ENCODE measurements at places on chromosomes 4 and X. TPM values are rescaled to one million over a fixed set of nuclear protein-coding genes. Genes with fewer than 3 reads are reported as not detected.

Gene USP17L15
- total RNA-seq: not detected

Gene GPR119
- not detected for total RNA-seq

Gene TBX22
- not detected for total RNA-seq

Gene GRIA3
- not detected for total RNA-seq

Gene TLR10
- total RNA-seq: not detected

Gene NSUN7
- total RNA-seq: 0.18 TPM

Gene CDKL5
- total RNA-seq: 4.2 TPM

Gene TMEM150C
- 6.6 TPM for total RNA-seq

Gene IGSF1
- total RNA-seq: not detected

Gene FHDC1
- total RNA-seq: 0.12 TPM

Gene LRRC66
- 0.27 TPM for total RNA-seq

Gene FRYL
- total RNA-seq: 79.8 TPM

Gene HTRA3
- 8.2 TPM for total RNA-seq

Gene CFAP299
- not detected for total RNA-seq

Gene SH3BGRL
- 65.7 TPM for total RNA-seq

Gene PHEX
- 0.44 TPM for total RNA-seq

Gene TEX13D
- total RNA-seq: not detected

Gene LRIT3
- total RNA-seq: 0.16 TPM

Gene MBNL3
- 5.6 TPM for total RNA-seq

Gene CT45A10
- total RNA-seq: not detected

Gene IQSEC2
- 9.9 TPM for total RNA-seq

Gene TCEAL2
- not detected for total RNA-seq

Gene CACNA1F
- not detected for total RNA-seq

Gene OTUD6A
- total RNA-seq: not detected

Gene P2RY10
- total RNA-seq: not detected

Gene NRK
- total RNA-seq: 8.0 TPM

Gene MCF2
- 0.13 TPM for total RNA-seq

Gene TMEM156
- total RNA-seq: 2.7 TPM

Gene RNF128
- total RNA-seq: not detected

Gene NUDT11
- total RNA-seq: 3.9 TPM

Gene FRG1
- 40.3 TPM for total RNA-seq

Gene GASK1B
- total RNA-seq: 238 TPM

Gene ZCCHC18
- 1.6 TPM for total RNA-seq

Gene TMEM47
- total RNA-seq: 22.2 TPM

Gene ANXA10
- not detected for total RNA-seq

Gene BEX1
- 0.46 TPM for total RNA-seq

Gene CENPVL3
- not detected for total RNA-seq

Gene TRAM1L1
- total RNA-seq: 0.88 TPM

Gene ZNF732
- total RNA-seq: 3.1 TPM
